ENCODE measurements at places on chromosomes 7 and 10.
A peak's percentile ranks its signal among the peaks of the same experiment; 100 is the strongest.

GRCh38 chr10:8121201-8121890, 66.9 kb downstream of the GATA3 start:
- DNase-seq = no peak

DNA sequence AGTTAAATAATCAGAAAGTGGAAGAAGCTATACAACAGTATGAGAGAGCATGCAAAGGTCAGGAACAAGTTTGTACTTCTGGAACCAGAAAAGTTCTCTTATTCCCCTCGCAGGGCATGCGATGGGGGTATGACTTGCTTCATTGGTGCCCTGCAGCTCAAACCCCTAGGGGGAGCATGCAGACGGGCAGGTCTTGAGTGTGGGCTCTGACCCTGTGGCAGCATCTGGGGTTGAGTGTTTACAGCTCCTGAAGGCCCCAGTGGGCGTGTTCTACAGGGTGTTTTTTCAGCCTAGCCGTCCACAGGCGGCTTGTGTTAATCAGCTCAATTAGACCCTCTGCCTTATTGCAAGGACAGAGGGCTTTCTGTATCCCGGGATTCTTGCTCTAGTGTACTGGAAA, 44.5 kb downstream of the KIF20B start:
- DNase-seq = no peak

- DNase-seq = no peak
Measured at GRCh38 chr10:10540398-10540797, 477.3 kb upstream of the CELF2 start.

GRCh38 chr10:69215405-69216171, 4.5 kb upstream of the HKDC1 start:
- DNase-seq = peak; percentile 26

DNA sequence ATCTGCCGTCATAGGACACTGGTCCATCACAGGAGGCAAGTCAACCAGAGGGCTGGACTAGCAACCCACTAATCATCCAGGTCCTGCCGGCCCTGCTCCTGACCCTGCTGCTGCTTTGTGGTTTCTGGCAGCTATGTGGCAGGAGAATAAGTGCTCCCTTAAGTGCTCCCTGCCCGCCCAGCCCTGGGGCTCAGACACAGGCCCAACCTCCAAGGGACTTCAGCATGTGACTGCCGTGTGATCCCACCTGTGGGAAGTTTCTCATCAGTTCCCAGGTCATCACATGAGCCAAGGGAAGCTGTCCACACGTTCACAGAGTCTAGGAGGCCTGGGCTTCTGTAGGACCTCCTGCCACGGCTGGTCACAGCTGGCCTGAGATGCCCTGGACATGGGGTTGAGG, 34.2 kb upstream of the ZNF488 start:
- no peak for DNase-seq

DNA sequence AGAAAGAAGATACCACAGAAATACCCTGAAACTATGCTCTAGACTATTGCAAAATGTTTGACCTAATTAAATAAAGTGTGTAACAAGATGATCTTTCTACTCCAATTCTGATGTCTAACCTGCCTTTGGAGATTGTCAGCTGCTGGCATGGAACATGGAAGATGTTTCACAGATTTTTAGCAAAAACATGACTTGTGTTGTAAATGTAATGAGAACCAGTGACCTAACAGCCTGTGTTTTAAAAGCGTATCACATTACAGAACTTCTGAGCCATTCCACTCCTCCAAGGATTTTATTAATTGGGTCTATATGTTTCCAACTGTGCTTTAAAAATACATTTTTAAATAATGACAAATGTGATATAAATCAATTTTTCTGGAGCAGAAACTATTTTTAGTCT, 526.3 kb upstream of the SEMA3D start:
- no peak for DNase-seq

DNA sequence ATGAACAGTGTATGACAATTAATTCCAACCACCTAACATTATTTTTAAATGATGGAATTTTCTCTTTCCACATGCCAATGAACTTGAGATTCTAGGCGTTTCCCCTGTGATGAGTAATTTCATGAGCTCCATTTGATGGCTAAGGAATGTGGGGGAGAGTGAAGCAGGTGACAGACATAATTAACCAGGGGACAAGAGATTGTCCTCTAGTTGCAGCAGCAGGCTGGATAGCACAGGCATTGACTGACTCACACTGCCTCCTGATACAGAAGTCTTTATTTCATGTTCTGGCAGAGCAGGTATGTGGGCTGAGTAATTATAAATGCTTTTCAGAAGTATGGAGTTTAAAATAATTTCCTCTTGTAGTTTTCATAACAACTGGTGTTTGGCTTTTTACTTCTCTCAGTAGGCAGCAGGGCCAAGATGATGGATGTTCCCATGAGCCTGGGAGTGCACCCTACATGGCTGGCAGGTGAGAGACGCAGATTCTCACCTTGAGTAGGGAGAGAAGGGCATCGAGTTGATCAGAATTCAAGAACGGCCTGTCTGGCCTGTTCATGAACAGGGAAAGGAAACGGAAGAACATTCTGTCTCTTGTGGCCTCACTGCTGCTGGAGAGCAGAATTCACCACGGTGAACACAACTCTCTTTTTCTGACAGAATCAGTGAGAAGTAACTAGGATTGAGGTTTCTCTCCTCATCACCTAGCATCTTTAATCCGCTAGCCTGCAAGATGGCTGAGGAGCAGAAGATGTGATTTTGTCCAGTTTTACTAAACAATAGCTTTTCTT, 118.8 kb downstream of the AOAH start:
- DNase-seq = no peak

GRCh38 chr7:73522105-73522872, at the start of gene BAZ1B:
Gene BAZ1B, minus strand, starts transcription at chr7:73522293. Its CDS starts 360 bp downstream, at chr7:73521933.
- peak; percentile 98 for DNase-seq

DNA sequence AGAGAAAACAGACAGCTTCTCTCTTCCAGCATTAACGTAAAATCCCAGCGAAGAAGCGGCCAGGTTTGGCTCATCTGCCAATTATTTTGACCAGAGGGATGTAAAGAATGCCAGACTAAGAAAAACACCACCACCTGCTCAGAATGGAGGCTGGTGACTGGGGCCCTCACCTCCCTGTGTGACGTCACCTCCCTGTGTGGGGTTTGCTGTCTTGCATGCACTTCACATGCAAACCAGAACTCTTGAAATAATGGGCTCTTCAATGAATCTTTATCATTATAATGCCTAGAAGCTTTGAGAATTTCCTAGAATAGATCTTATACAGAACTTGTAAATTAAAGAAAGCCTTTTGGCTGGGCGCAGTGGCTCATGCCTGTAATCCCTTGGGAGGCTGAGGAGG, 101.8 kb upstream of the WAC start:
- no peak for DNase-seq

GRCh38 chr7:19024261-19024660, 93.2 kb downstream of the TWIST1 start:
- no peak for DNase-seq

- DNase-seq = no peak
Measured at GRCh38 chr10:132960631-132961419, 18.5 kb upstream of the CFAP46 start.

GRCh38 chr10:80619036-80619435, 81.3 kb downstream of the SH2D4B start:
- no peak for DNase-seq

- DNase-seq = no peak
Measured at GRCh38 chr10:109773288-109774120, 149.8 kb downstream of the XPNPEP1 start.

DNA sequence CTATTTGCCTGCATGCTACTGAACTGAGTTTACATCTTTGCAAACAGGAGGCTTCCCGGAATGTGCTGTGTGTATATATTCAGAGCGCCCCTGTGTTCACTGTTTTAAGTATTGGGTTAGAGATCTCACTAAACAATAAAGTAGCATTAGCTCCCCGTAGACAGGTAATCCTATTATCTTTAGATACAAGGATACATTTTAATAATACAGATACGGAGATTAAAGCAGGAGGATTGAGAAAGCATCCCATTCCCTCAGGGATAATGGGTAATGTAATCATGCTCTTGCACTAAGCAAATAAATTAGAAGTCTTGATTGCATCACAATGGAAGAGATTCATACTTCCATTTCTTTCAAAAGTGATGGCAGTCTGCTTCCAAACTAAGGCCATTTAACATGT, 809.0 kb downstream of the NRG3 start:
- no peak for DNase-seq

DNA sequence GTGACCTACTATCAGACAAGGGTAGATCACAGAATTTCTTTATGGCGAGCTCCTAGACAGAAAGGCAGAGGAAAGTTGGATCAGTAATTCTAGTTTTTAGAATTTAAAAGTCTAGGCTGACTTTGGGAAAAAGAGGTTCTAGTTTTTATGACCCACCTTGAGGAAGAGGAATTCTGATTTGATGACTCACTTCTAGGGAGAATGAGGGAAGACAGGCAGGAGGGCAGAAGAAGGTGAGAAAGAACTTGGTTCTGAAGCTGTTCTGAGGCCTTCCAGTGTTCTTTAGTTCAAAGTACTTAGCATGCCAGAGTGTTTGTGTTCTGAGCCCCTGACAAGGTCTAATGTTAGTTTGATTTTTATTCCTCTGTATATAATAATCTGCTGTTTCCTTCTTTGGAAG, 97.2 kb downstream of the PODXL start:
- no peak for DNase-seq

DNA sequence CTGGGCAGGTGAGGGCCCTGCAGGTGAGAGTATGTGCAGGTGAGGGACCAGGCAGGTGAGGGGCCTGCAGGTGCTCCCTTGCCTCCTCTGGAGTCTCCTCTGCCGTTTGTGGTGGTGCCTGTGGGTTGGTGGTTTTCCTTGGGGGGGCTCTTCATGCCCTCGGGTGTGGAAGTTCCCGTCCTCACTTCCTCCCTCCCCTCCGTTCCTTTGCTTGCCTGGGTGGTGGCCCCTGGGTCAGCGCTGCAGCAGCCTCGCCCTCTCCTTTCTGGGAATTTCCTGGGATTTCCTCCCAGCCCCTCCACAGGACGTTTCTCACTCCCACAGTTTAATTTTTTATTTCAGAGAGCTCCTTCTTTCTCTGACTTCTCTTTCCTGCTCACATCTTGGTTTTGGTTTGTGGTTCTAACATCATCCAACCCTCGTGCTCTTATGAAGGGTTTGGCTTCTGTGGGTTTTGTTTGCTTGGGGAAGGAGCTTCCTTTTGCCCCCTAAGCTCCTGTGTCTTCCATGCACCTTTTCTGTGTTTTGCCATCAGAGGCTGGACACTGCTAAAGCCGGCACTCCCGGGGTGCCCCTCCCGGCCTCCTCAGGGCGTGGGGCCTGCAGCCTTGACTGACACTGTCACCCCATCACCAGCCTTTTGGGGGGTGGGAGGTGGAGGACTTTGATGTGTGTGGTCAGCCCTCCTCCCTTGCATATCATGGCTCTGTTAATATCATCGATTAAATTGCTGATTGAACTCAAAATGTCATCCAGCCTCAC, 29.2 kb upstream of the ADGRA1 start:
- DNase-seq = no peak

DNA sequence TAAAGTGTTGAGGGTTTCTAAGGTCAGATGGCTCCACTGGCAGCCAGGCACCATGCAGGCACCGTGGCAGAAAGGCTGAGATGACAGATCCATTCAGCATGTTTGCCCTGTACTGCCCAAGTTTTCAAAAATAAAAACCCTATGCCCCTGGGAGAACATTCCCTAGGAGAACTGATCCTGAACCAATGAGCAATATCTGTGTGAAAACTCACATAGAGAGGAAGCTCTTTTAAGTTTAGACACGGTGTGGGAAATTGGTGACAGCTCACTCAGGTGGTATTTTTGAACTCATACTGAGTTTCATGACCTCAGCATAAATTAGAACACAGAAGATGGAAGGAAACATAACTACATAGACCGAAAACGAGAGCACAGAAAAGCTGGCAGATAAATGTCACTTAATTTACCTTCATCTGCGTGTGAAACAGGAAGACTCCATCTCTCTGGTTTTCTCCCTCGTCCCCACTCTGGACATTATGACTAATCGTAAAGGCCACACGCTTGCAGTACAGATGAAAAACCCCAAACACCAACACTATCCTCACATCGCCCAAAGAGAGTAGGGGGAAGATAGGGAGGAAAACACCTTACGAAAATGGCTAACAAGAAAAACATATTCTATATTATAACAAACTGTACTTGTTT, 127.8 kb downstream of the ICA1 start:
- peak; percentile 48 for DNase-seq

DNA sequence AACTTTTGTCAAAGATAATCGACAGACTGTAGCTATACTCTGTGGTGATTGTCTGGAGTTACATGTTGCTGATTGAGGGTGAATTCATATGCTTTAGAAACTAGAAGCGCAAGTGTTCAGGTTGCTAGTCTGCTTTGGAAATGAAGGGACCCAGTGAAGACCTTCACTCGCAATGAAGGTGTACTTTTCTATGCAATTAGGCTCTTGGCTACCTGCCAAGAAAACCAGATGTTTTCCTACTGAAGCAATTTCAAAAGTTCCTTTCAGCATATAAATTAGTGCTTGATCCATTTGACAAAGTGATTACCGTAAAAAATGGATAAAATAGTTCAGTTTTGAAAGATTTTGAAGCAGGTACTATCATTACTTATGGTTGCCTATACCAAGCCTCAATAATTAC, 10.0 kb upstream of the STK31 start:
- no peak for DNase-seq

DNA sequence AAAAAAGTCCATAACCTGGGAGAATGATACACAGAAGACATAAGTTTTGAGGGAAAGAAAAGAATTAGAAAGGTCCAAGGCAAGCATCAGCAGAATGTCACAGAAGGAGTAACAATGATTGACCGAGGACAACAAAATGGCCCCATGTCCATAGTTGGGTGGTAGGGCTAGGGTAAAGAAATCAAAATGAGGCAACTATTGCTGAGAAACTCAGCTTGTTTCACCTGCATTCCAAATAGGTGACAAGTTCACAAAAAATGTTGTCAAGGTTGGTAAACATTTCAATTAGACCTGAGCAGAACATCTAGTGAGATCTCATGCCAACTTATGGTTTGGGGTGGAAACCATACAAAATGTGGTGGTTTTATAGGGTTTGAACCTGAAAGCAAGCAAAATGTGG, 22.8 kb upstream of the DLX6 start:
- DNase-seq = no peak

DNA sequence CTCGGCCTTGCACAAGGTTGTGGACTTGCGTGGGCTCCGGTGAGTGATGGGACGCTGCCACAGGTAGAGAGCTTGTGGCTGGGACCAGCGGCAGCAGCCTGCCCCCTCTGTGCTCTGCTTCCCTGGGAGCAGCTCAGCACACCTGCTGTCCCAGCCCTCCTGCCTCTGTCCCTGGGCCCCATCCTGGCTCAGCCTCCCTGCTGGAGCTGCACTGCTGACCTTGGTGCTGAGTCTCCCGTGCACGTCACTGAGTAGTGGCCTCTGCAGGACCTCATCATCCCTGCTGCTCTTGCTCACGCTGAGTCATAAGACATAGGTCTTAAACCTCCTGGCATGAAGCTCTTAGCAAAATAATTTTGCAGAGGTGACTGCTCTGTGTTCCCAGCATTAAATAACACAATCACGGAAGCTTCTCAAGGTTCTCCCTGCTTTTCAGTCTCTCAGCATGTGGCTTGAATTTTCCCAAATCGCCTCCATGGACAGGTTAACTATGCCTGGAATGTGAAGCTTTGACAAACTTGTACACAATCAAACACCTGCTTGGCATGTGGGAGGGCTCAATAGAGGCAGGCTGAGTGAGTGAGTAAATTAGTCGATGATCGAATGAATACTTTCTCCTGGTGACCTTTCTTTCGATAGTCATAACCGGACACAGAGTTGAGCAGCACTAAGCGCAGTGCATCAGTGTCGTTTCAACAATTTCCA, 63.8 kb upstream of the NPS start:
- DNase-seq = no peak

Data from CD4-positive, alpha-beta memory T cell (primary cell).